ENCODE measurements at places on chromosomes 11 and 22. TPM values are rescaled to one million over a fixed set of nuclear protein-coding genes. Genes with fewer than 3 reads are reported as not detected.

TRIM34 gene
- 10.4 TPM for total RNA-seq

NAALAD2 gene
- not detected for total RNA-seq

DNA sequence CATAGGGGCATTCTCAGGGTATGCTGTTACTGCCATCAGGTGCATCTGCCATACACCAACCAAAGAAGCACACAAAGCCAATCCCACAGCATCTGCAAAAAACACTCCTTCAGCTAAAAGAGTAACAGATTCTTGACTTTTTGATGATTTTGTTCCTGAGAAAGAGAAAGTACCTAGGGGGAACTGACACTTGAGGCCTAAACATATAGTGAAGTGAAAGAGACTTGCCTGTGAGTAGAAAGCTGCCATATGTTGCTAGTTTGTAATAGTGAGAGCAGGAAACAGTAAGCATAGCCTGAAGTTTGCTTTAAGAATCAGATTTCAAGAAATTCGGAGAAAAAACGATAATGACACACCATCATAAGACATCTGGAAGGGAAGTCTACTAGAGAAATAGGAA is 97.9 kb upstream of the CTSC start:
- no peaks in the 10 kb centered on the region for H3K27me3 ChIP-seq
- no peak overlapping the region for H3K27ac ChIP-seq
- H3K36me3 ChIP-seq = peaks cover 2% of the 10 kb centered on the region
- no peak for DNase-seq

DNA sequence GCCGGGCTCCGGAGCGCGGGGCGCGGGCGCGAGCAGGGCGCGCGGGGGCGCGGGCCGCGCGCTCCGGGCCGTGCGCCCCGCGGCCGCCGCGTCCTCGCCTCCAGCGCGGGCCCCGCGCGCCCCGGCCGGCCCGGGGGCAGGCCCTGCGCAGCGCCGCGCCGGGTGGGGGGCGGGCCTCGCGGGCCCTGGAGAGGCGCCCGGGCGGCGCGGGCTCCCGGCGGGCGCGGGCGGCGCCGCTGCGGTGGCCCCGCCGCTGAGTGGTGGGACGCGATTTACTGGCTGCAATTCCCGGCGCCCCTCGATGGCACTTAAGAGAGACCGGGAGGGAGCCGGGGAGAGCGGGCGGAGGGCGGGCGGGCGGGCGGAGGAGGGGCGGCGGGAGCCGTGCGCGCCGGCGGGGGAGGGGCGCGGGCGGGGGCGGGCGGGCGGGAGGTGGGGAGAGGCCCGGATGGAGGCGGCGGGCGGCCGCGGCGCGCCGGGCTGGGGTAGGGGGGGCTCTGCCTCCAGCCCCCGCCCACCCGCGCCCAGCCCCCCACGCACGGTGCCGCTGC is 73.2 kb upstream of the TCF20 start:
- no peaks in the 10 kb centered on the region for H3K36me3 ChIP-seq
- peaks cover 9% of the 10 kb centered on the region for H3K4me1 ChIP-seq
- no peak overlapping the region for H3K27ac ChIP-seq
- peak; percentile 28 for DNase-seq
- H3K27me3 ChIP-seq = no peaks in the 10 kb centered on the region
- no peak overlapping the region for H3K4me3 ChIP-seq

GRCh38 chr22:47587361-47587760 is 824.9 kb downstream of the TBC1D22A start:
- no peak overlapping the region for H3K27ac ChIP-seq
- no peaks in the 10 kb centered on the region for H3K27me3 ChIP-seq
- H3K4me3 ChIP-seq = no peak overlapping the region
- no peak for DNase-seq
- no peaks in the 10 kb centered on the region for H3K36me3 ChIP-seq
- no peaks in the 10 kb centered on the region for H3K4me1 ChIP-seq

GRCh38 chr11:96624126-96624525 is 234.3 kb downstream of the JRKL start:
- no peak for DNase-seq
- no peak overlapping the region for H3K27ac ChIP-seq
- H3K4me3 ChIP-seq = no peak overlapping the region
- no peaks in the 10 kb centered on the region for H3K27me3 ChIP-seq
- no peaks in the 10 kb centered on the region for H3K4me1 ChIP-seq
- H3K36me3 ChIP-seq = no peaks in the 10 kb centered on the region

- peaks cover 19% of the 10 kb centered on the region for H3K36me3 ChIP-seq
- no peak for DNase-seq
- peaks cover 14% of the 10 kb centered on the region for H3K4me1 ChIP-seq
- no peak overlapping the region for H3K27ac ChIP-seq
- H3K4me3 ChIP-seq = no peak overlapping the region
Observed at GRCh38 chr11:10868352-10868751, 10.5 kb upstream of the ZBED5 start.

- H3K27ac ChIP-seq = no peak overlapping the region
- peaks cover 66% of the 10 kb centered on the region for H3K4me1 ChIP-seq
- peaks cover 29% of the 10 kb centered on the region for H3K36me3 ChIP-seq
- no peak overlapping the region for H3K4me3 ChIP-seq
- no peak for DNase-seq
Observed at GRCh38 chr22:20531154-20531403, 23.7 kb downstream of the MED15 start.

DNA sequence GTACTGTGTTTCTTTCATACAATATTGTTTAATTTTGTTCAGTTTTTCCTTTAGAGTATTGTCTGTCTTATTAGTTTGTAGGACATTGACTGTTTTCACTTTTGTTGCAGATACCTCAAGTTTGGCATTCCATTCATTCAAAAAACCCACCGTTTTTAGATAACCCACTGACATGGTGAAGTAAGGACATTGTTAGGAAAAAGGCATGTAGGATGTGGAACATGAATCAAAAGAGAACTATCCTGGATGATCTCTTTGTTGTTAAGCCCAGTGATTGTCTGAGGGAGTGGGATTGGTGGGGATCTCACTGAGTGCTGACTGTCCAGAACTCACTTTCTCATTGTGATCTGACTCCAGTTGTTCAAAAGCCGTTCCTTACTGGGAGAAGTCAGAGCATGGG is 119.3 kb downstream of the TEAD1 start:
- H3K27me3 ChIP-seq = peaks cover 11% of the 10 kb centered on the region
- no peak for DNase-seq

DNA sequence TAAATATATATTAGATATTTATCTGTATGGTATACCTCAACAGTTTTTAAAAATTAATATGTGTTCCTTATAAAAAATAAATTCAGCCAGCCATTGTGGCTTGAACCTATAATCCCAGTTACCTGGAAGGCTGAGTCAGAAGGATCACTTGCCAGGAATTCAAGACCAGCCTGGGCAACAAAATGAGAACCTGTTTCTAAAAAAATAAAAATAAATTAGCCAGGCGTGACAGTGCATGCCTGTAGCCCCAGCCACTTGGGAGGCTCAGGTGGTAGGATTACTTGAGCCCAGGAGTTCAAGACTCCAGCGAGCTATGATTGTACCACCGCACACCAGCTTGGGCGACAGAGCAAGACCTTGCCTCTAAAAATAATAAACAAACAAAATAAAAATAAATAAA is 54.9 kb downstream of the PHF21A start:
- DNase-seq = no peak
- H3K27ac ChIP-seq = no peak overlapping the region
- H3K4me3 ChIP-seq = no peak overlapping the region
- H3K27me3 ChIP-seq = no peaks in the 10 kb centered on the region
- H3K4me1 ChIP-seq = peaks cover 8% of the 10 kb centered on the region
